ENCODE measurements at places on chromosomes 5 and 9. TPM values are rescaled to one million over a fixed set of nuclear protein-coding genes. Genes with fewer than 3 reads are reported as not detected.

FBXW2 gene
- 15.3 TPM for polyA plus RNA-seq

DMRT3 gene
- not detected for polyA plus RNA-seq

AQP3 gene
- polyA plus RNA-seq: 5.7 TPM

GRCh38 chr5:81787474-81788242 is 36.8 kb upstream of the SSBP2 start:
- DNase-seq: no peak

DNA sequence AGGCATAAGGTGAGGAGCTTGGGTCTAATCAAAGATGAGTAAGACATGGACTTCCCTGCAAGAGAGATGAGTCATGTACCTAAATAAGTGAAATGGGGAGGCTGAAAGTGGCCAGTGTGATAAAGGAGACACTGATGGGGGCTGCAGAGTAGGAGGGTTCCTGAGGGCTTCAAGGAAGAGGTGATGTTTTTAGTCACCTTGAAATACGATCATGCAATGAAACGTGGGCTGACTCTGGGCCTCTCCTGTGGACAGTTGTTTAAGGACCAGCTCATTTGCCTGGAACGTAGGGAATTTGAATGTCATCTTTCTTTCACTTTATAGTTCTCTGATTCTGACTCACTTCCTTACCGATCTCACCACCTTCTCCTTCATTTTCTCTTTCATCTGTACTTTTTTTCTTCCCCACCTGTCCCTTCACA is 49.6 kb upstream of the CPLX2 start:
- DNase-seq: no peak
